ENCODE measurements at places on chromosomes 2 and 18. TPM values are rescaled to one million over a fixed set of nuclear protein-coding genes. Genes with fewer than 3 reads are reported as not detected.

ZDBF2 gene
- 1.3 TPM for polyA plus RNA-seq

DNA sequence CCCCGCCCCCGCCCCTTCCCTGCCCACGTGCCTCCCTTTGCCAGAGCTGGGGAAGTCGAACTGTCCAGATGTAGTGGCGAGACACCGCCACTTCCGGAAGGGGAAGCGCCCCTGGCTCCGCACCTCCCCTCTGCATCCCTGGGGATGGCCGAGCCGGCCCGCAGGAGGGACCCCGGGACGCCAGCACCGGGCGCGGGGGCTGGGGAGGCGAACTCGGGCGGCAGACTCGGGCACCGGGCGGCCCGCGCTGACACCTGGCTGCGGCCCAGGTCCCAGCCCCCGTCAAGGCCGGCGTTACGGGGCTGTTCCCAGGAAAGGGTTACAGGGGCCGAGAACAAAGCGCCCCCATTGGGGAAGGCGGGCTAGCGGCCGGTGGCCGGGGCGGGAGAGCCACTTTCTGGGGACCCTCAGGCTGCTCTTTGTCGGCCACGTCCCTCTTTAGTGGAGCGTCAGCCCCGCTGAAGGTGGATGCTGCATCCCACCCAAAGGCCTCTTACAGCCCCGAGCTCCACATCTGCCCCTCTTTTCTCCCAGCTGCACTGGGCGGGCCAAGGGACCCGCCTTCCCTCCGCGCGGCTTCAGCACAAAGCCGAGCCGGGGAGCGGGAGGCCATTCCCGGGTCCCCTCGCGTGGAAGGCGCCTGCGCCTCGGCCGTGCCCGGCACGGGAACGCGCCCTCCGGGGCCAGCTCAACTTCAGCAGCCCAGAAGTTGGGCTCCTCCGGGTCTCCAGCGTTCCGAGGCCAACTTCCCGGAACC lies 1.3 kb downstream of the SDC1 start:
- peak; percentile 81 for DNase-seq

UGT1A3 gene
- polyA plus RNA-seq, result not detected

GRCh38 chr2:16645775-16646559 lies 19.7 kb downstream of the CYRIA start:
- DNase-seq, result no peak
